ENCODE measurements at places on chromosomes 1 and 21. TPM values are rescaled to one million over a fixed set of nuclear protein-coding genes. Genes with fewer than 3 reads are reported as not detected.

- no peak for DNase-seq
Observed at GRCh38 chr1:85681087-85681486, 27.1 kb downstream of the ZNHIT6 start.

MYBPH gene
- total RNA-seq: not detected

PDPN gene
- total RNA-seq: 42.0 TPM

GRCh38 chr1:119960501-119960900, 64.2 kb upstream of the ADAM30 start:
- DNase-seq: no peak

DNA sequence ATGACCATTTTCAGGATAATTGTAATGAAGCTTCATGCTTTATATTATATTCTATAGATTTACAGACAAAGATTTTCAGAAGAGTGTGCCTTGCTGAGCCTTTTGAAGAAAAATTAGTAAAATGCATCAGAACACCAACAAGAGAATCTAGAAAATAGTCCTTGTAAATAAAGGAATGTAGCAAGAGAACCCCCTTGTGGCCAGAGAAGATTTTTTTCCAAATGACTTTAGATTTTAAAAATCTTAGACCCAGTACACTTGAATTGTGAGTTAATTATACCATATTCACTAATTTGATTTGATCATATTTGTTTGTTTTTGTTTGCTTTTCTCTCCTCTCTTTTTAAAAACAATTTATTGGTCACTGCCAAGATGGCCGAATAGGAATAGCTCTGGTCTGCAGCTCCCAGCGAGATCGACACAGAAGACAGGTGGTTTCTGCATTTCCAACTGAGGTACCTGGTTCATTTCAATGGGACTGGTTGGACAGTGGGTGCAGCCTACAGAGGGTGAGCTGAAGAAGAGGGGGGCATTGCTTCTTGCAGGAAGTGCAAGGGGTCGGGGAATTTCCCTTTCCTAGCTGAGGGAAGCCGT, 12.8 kb upstream of the IFI44L start:
- no peak for DNase-seq

Measured in omental fat pad (tissue), 4 donors.